ENCODE measurements at places on chromosomes 4 and X.

- DNase-seq = no peak
Measured at GRCh38 chrX:96438803-96439202, 245.8 kb upstream of the DIAPH2 start.

DNA sequence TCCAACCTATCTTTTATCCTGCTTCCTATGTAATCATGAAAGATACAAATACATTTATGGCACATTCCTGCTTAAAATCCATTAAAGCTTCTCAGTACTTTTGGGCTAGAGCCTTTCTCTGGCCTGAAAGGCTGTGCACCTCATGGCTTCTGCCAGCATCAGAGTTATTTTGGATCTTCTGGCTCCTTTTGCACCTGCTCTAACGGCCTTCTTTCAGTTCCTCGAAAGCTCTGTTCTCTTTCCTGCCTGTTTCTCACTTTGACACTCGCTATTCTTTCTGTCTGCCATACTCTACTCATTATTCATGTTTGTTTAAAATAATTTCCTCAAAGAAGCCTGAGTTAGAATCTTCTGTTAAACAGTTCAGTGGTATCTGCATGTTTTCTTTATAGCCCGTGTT is 86.0 kb downstream of the LRP2BP start:
- DNase-seq = no peak

- no peak for DNase-seq
Measured at GRCh38 chr4:22551550-22551949, 35.7 kb upstream of the ADGRA3 start.

GRCh38 chr4:48203819-48204218 is 65.8 kb downstream of the TEC start:
- DNase-seq = no peak

GRCh38 chrX:38052096-38052495 is 45.7 kb downstream of the SYTL5 start:
- DNase-seq = no peak

GRCh38 chr4:178037459-178038214 is 595.4 kb upstream of the AGA start:
- no peak for DNase-seq

DNA sequence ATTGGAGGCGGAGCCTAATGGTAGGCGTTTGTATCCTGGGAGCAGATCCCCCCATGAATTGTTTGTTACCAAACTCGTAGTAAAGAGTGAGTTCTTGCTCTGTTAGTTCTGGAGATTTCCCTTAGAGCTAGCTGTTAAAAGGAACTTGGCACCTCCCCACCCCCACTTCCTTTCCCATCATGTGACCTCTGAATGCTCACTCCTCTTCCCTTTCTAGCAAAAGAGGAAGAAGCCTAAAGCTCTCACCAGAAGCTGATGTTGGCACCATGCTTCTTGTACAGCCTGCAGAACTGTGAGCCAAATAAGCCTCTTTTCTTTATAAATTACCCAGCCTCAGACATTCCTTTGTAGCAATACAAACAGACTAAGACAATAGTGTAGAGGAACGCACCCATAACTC is 13.8 kb upstream of the ATOH1 start:
- DNase-seq = no peak

- no peak for DNase-seq
Measured at GRCh38 chr4:98748609-98749008, 90.2 kb upstream of the TSPAN5 start.

DNA sequence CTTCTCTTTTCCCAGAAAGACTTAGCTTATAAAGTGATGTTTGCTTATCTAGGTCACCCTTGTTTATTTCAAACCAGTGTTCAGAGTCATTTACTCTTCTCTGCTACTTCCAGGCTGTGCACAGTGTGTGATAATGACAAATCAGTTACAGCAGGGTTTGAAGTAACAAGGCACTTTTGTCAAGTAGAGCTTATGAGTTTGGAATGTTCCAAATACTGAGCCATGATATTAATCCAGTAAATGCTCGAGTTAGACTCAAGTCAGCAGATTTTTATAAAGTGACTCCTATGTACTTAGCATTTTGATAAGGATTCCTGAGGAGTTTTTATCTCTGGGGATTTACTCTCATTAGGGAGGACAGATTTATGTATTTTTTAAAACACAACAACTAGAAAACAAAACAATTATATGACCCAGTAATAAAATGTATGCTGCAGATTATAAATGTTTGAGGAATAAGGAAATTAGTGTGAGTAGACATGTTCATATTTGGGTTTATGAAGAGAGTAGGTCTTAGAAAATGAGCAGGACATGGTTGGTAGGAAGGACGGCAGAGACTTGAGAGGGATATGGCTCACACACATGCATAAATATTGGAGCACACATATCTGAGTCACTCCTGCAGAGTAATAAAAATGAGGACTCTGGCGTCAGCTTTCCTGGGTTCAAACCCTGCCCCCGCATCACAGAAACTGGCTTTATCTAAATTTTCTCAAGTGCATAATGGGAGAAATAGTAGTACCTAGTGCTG is 271.2 kb downstream of the FBXO8 start:
- DNase-seq = no peak

DNA sequence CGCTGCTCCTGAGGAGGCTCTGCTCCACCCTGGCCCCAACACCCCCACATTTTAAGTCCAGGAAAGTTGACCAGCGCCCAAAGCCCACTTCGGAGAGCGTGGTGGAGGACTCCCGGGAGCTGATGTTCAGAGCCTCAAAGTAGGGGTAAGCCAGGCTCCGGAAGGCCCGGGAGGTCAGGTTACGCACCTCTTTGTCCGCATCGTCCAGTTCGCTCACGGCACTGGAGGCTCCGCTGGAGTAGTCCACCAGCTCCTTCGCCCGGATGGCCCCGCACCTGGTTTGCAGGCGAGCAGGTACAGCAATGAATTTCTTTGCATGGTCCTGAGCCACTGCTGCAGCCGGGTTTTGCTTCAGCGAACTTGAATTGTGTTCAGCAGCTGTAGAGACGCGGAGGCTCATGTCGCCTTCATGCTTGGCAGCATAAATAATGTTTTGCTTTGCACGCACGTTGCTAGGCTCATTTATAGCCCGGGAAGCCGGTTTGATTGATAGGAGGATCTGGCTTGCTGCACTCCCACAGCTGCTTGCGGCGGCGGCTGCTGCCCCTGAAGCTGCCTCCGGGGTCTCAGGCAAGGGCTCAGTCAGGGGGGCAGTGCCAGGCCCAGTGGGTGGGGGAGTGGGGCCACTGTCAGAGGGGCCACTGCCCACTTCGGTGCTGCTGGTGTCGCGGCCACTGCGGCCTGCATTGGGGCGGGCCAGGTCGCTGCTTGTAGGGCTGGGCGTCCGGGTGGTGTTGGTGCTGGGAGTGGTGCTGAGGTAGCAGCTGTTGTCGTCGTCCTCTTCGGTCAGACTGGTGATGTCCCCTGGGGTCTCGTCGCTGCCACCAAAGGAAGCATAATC is 4.8 kb downstream of the C4orf54 start:
- peak; percentile 80 for DNase-seq

- DNase-seq = no peak
Measured at GRCh38 chr4:120855307-120856001, 67.1 kb downstream of the PRDM5 start.

DNA sequence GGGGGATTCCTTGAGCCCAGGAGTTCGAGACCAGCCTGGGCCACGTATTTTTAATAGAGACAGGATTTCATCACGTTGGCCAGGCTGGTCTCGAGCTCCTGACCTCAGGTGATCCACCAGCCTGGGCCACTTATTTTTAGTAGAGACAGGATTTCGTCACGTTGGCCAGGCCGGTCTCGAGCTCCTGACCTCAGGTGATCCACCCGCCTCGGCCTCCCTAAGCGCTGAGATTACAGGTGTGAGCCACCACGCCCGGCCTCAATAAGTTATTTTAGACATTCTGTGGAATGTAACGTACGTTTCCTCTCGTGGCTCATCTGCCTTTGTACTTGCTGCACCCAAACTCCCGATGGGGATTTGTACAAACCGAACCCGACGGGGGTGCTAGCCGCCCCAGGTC is 8.8 kb downstream of the ASMT start:
- no peak for DNase-seq

DNA sequence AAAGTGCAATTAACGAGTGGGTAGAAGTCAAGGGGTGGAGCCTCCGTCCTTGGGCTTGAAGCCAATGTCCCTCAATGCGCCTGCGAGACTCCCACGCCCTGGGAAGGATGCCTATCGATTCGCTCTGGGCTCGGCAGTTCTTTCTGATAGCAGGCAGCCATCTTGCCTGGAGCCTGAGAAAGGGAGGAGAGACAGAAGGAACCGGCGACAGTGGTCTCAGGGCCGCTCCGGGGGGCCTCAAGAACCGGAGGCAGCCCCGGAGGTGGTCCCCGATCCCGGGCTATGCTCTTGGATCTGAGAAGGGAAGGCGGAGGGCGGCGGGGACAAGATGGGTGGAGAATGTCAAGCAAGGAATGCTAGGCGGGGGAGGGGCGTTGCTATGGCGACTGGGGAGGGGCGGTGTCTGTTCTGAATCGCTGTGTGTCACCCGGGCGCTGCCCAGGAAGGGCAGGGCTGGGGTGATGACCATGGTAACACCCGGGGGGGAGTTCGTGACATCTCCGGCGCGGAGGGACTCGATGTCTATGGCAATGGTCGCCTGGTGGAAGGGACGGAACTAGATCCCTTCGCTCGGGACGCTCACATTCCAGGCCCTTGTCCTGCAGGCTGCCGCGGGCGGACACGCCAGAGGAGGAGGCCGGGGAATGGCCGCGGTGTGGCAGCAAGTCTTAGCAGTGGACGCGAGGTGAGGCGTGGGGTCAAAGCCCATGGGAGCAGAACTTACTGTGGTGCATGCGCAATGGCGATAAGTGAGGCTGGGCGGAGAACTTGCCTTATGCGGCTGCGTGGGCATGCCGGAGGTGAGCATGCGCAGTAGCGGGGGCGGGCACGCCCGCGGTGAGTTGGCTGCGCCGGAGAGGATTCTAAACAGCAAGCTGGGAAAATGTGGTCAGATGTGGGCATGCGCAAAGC is at the start of gene WDR13:
WDR13 (plus strand) TSS at position 140 of the 912 bp plus-strand sequence; CDS start at position 645, 505 bp downstream.
- DNase-seq = peak; percentile 93

DNA sequence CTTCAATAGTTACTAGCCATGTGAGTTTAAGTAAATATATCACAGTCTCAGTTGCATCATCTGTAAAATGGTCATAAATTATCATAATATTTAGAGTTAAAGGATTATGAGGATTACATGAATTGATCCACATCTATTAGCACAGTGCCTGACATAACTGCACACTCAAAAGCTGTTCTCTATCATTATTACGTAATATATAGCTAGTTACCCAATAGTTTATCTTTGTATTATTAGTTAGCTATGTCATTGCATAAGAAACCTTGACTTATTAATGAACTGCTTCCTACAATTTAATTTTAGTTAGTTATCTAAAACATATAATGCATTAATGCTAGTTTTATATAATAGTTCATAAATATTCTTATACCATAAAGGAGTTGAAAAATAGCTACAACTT is 1076.9 kb upstream of the GRID2 start:
- no peak for DNase-seq

GRCh38 chrX:45668686-45669443 is 468.2 kb upstream of the DIPK2B start:
- peak; percentile 0 for DNase-seq

DNA sequence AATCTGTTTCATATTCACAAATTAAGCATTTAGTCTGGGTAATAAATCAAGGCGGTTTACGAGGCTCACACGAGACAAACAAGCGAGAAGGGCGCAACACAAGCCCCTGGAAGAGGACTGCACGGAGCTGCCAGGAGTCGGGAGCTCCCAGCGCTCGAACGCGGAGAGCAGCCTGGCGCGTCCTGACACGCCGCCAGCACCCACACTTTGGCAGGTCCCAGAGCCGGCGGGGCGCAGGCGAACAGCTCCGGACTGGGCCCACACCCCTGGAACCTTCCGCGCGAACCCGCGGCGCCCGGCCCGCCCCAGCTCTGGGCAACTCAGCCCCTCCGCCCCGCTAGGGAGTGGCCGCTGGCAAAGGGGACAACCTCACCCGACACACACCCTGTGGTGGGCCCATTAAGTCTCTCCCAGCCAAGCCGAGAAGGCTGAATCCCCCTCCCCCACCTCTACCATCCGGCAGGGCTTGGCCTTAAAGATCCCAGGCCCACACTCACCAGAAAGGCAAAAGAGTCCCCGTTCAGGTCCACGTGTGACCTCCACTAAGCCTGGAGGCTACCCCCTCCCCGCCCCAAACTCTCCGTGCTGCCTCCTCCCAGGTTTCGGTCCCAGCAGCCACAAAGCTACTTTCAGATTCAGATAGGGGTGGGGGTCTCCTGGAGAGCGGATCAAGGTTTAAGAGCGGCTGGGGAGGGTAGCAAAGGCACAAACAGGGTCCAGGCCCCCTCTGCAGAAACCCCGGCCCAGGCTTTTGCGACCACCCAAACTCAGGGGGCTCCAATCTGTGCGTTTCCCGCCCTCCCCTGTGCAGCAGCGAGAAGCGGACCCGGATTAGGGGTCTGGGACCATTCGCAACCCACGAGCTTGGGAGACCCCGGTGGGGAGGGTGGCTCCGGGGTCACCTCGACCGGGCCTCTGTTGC is 47.5 kb upstream of the BCOR start:
- no peak for DNase-seq

- DNase-seq = no peak
Measured at GRCh38 chr4:37223732-37224131, 20.8 kb upstream of the NWD2 start.

DNA sequence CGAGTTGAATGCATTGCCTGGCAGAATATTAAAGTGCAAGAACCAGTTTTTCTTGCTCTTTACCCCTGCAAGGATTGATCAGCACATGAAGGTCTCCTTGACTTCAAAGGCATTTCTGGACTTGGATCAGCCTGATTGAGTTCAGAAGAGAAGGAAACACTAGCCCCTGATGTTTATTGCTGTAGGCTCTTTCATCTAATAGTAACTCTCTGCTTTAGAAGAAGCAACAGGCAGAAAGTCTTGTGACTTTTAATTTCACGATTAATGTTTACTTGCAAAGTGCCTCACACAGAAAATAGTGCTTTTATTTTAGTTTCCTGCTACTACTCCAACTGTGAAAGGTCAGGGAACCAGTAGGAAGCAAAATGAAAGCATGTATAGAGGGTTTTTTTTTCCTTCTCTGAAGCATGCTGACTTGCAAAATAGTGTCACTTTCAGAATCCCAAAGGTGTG is 69.1 kb downstream of the PCDH7 start:
- DNase-seq = no peak

- DNase-seq = no peak
Measured at GRCh38 chr4:26206339-26206738, 114.5 kb upstream of the RBPJ start.

- no peak for DNase-seq
Measured at GRCh38 chr4:14035076-14035475, 407.6 kb upstream of the BOD1L1 start.
